ENCODE measurements at places on chromosomes 1 and 21.

DNA sequence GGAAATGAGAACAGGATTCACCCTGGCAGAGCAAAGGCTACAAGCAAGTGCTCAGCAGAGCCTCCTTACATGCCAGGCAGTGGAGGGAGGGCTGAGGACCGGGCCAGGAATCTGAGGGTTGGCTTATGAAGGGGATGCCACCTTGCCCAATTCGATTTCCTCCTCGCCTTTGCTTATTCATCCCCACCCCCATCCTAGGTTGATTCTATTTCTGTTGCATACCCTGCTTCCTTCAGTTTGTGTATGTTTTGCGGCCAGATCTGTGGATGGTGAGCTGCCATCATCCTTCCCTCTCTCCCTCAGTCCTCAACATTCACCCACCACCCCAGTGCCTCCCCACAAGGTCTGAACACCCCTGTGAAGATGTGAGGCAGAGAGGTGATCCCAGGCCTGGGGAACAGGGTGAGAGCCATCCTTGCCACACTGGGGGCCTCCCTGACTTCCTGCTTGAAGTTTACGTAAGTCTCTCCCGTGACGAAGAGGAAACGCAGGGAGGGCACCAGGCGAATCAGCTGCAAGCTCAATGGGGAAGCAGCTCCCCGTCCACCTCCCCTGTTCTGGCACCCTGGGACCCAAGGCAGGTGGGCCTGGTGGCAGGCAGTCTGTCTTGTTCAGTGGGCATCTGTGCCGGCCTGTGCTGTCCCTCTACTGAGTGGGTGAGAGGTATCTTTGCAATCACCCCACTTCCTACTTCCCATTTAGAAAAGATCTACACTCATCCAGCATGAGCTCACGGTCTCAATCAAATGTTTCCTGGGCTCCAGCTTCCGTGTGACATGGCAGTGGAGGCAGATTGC lies 50.6 kb upstream of the CNTN2 start:
- DNase-seq: no peak

DNA sequence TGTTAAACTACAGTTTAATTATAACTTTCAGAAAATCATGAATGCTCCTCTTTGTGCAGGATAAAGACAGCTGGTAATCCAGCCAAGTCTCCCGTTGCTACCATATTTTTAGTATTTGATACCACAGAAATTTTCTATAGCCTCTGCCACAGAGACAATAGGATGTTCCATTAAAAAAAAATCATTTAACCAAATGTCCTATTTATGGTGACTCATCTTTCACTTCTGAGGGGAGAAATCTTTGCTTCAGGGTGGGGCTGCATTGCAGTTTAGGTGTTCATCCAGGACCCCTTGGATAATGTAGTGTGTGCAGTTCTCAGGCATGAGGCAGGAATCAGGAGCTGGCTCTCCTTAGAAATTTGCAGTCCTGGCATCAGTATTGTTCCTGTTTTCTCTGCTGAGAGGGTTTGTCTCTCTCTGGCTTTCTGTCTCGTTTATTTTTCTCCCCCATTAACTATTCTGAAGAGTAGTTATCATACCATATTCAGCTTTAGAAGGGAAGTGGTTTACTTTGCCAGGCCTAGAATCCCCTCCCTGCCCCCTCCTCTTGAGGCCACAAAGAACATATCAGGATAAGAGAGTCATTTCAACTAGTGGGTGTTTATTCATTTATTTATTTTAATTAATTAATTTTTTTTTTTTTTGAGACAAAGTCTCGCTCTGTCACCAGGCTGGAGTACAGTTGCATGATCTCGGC lies 3.1 kb downstream of the PRUNE1 start:
- no peak for DNase-seq

- no peak for DNase-seq
These were observed 2.4 kb downstream of the LIX1L start for GRCh38 chr1:145955436-145955835.

DNA sequence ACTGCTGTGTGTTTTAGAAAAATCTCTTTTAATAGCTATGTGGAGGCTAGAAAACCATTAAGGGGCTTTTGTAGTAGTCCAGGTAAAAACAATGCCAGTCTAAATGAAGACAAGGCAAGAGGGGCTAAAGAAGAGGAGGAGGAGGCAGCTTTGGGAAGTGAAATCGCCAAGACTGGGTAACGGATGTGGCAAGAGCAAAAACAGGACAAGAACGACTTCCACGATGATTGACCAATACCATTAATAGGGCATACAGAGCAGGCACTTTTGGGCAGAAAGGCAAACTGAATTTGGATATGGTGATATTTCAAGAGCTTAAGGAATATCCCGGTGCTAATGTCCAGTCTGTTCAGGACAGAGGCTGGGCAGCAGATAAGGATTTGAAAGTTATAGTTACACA lies 22.0 kb downstream of the COA6 start:
- DNase-seq: no peak

- DNase-seq: peak; percentile 21
These were observed 46.9 kb downstream of the DOP1B start for GRCh38 chr21:36203603-36203889.

- DNase-seq: no peak
These were observed 34.9 kb upstream of the SCYL3 start for GRCh38 chr1:169928438-169929209.

DNA sequence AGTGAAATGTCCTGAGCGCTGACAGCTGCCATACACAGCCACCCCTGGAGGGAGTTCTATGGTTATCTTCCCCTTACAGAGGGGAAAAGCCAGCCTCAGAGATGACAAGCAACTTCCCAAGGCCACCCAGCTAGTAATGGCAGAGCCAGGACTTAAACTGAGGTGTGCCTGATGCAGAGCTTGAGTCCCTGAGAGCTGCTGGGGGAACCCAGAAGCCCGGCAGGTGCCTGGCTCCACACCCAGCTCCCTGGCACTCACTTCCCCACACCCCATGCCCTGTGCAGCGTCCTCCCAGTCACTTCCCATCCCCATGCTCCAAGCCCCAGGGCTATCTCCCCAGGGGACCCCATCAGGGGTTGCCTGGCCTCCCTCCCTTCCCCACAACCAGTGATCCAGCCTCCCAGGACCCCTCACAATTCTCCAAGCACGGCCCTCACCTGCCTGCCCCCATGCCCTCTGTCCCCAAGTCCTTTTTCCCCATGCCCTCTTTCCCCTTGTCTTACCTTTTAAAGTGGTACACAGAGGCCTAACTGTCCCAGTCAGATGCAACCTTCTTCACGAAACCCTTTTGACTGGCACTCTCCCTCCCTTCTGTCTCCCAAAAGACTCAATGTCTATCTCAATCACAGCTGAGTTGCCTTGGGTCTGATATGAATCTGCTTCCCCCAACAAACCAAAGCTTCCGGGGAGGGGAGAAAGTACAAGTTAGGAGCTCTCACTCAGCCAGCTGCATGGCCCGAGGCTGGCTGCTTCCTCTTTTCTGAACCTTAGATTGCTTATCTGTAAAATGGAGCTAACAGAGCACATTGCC lies 39.8 kb upstream of the LRP8 start:
- no peak for DNase-seq

- DNase-seq: no peak
These were observed 4.9 kb downstream of the RD3 start for GRCh38 chr1:211487082-211487481.

DNA sequence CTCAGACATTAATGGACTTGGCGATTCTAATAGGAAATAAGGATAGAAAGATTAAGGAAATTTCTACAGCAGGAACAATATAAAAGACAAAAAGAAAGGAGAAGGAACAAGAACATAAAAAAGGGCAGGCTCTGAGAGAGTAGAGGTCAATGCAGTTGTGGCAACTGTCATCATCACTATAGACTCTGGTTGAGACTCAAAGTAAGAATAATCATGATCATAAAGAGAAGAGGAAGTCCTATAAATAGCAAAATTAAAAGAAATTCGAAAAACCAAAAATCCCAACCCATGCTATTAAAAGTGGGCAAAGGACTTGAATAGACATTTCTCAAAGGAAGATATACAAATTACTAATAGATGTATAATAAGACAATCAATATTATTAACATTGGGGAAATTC lies 14.4 kb upstream of the XCL1 start:
- no peak for DNase-seq

DNA sequence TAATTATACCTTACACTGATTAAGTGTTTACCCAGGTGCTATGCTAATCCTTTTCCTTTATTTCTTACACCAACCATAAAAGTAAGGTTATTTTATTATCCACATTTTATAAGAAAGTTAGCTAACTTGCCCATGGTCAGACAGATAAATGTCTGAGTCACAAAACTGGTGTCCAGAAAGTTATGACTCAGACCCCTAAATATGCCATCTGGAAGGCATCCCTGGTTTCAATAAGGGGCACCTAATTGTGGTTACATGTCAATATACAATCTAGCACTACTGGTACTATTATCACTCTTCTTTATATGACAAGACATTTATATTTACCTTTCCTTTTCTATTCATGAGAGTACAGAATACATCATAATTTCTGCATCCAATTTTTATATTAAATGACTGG lies 496.5 kb upstream of the ADGRL2 start:
- no peak for DNase-seq

DNA sequence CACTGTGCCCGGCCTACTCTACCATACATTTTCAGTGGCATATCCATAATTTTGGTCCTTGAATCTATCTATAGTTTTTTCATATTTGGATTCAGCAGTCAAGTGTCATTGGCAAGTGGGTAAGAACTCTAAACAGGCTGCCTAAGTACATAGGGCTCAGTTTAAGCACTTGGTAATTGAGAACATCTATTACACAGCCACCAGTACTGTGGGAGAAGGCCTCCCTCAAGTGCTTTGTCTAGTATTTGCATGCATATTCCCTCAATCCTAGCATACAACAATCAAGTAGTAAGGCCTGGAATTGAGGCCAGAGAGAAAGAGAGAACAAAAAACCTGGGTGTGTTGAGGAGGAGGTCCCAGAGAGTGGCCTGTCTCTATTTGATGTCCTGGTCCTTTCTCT lies 325.2 kb downstream of the USP25 start:
- no peak for DNase-seq

- DNase-seq: no peak
These were observed 42.5 kb downstream of the CCN1 start for GRCh38 chr1:85623061-85623471.

DNA sequence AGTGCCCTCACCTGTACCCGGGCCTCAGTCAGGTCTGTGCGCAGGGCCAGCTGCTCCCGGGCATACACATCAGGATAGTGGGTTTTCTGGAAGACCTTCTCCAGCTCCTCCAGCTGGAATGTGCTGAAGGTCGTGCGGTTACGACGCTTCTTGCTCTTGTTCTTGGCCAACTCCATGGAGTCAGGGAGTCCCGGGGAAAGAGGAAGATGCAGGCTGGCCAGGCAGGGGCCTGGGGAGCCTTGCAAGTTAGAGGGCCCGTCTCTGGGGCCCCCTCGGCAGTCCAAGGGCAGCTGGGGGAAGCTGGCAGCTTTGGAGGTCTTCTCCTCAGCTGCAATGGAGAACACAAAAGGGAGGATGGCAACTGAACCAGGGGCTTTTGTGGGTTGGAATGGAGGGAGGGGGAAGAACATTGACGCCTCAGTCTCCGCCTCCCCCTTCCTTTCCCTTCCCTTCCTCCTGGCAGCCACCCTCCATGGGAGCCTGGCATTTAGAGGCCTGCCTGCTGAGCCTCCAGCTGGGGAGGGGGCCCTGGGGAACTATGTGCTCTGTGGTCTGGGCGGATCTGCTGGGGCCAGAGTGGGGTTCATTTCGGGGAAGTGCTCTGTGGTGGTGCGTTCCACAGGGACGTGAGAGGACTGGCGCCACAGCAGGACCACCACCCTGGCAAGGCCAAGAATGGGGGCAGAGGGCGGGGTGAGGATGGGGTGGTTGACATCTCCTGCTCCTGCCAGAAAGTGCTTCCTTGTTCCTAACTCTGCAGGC lies 5.7 kb downstream of the ALX3 start:
- no peak for DNase-seq

DNA sequence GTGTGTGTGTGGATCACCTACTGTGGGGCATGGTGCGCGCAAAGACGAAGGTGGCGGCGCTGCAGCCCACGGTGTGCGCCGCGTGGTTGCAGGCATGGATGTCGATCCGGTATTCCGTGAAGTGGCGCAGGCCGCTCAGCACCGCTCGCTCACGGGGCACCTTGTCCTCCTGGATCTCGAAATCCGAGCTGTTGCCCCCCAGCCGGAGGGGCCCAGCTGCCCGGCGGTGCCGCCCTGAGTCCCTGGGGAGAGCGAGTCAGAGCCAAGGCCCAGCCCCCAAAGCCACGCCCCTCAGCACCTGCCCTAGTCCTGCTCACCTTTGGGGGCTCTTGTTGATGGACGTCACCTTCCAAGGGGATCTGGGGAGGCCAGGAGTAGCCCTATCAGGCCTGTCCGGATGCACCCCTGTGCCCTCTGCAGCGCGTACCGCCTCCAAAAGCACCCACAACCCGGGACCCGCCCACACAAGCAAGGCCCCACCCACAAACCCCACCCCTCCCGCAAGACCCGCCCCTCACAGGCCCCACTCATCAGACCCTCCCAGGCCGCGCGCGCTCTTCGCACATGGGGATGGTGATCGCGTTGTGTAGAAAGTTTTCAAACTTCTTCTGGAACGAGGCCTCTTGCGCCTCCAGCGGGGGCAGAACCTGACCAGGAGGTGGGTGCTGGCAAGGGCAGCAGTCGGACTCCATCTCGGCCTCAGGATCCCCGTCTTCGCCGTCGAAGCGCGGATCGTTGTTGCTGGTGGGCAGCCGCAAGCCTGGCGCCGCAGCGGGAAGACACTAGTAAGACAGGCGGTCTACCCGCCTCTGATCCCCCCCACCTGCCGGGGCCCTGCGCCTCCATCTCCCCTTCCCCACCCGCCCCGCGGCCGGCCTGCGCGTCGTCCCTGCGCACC lies 13.6 kb downstream of the INSRR start:
- no peak for DNase-seq

DNA sequence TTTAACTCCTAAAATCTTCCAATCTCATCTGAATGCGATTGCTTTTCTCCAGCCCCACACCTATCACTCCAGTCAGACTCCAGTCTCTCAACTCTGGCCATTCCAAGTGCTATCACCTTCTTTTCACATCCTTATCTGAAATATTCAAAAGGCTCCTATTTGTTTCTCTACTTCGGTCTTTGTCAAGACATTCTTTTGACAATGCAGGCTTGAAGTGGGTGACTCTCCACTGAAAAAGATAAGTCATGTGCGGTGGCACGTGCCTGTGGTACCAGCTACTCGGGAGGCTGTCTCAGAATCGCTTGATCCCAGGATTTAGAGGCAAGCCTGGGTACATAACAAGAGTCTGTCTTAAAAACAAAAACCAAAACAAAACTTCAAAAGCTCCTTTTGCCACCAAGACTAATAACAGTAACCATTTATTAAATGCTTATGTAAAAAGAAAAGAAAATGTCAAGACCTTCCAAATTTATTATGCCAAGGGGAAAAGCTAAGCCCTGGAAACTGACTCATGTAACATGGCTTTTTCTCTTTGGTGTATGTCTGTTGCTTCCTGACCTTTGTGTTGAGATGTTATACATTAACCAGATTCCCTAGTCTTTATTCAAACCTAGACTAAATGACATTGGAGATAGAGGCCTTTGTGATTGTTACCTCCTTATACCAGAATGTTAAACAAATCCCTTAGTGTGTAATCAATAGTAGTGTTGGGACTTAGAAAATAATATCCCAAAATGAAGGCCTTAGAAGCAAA lies 3.6 kb downstream of the ALG14 start:
- no peak for DNase-seq

DNA sequence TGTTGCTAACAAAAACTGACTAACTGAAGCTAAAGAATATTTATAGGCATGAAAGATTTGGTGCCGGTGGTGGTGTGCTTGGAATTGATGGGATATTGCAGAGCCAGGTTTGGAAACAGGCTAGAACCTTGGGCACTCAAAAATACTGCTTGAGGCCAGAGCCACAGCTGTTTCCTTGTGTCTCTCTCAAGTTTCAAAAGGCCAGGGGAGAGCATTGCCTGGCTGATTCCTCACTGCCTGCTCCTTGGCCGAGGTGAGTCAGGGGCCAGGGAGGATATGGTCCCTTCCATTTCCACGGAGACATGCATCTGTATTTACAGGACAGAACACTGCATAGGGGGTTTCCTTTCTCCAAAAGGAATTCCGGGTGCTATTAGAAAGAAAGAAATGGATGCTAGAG lies 36.1 kb upstream of the IVNS1ABP start:
- DNase-seq: no peak

All from stimulated activated CD8-positive, alpha-beta memory T cell treated with anti-CD3 and anti-CD28 coated beads, Interleukin-7, amount 100 ng/mL, for 24 hours (primary cell).